ENCODE measurements at places on chromosomes 1 and 21.

GRCh38 chr1:214076708-214077065, 88.9 kb downstream of the PROX1 start:
- DNase-seq, result no peak

GRCh38 chr1:96987186-96987703, 265.7 kb downstream of the PTBP2 start:
- DNase-seq, result no peak

DNA sequence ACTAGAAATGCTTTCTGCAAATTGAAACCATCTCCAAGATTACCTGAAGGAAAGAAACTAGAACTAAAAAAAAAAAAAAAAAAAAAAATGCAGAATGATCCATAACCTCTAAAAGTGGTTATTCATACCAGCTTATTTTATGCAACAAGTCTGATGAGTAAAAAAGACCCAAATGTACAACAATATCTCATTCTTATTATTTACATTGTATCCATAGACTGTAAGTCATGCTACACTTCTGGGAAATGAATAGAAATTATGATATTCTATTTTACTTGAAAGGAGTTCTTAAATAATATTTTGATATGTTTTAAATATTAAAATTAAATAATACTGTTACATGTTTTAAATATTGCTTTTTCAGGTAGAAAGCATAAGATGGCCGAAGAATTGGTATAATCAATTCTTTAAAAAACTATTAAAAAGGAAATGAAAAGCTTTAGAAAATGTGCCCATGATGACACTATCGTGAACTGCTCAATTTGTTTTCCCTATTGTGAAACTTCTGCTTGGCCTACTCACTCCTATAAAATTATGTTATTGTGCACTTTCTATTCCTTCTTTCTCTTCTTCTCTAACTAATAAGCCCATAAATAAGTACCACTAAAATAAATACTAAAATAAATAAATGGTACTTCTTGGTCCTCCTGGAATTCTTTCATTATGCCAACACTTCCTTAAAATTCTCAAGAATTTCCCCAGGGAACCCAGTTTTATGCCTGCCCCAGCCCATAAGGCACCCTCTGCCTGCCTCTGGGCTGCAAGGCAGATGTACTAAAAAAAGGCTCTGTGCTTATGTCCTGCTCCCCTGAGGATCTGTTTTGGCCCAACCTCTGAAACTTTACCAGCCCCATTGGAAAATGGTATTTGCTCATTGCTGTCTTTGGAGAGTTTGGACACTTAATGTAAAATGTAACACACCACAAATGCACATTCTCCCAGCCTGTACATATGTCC, 18.1 kb downstream of the SAMSN1 start:
- DNase-seq, result no peak

DNA sequence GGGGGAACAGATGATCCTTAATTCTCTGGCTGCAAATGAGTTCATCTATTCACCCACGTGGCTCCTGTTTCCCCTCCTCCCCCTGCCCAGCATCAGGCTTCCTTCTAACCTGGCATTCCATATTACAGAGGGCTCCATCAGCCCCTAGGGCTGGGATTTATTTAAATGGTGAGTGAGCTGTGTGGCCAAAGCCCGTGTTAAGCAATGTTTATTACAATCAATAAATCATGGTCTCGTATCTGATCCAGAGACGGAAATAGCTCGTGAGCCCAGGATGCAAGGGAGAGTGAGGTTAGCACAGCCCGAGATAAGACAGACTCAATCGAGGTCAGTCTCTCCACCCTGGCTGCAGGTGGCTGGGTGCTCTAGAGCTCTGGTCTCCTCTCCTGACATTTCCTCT, 43.1 kb upstream of the IGSF21 start:
- DNase-seq, result peak; percentile 18

GRCh38 chr1:78333502-78333901, 157.3 kb upstream of the PTGFR start:
- DNase-seq, result no peak

- no peak for DNase-seq
These were observed 80.0 kb downstream of the ADGRL2 start for GRCh38 chr1:81880781-81881180.
